ENCODE measurements at places on chromosomes 3 and 15.

DNA sequence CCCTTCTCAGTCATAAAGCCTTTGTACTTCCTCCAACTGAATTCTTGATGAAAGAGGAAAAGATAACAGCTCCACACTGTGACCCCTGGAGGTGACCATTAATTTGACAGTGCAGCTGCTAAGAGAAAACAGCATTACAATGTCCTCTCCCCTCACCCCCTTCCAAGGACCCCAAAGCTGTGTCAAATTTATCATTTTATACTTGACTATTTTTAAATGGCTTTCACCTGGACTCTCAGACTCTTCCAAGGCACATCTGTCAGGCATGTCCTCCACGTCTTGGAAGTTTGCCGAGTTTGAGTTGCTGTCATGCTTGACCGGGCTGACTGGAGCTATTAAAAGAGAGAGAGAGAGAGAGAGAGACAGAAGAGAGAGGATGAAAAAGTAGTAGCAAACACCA is 236.5 kb downstream of the WDR72 start:
- no peak for DNase-seq

DNA sequence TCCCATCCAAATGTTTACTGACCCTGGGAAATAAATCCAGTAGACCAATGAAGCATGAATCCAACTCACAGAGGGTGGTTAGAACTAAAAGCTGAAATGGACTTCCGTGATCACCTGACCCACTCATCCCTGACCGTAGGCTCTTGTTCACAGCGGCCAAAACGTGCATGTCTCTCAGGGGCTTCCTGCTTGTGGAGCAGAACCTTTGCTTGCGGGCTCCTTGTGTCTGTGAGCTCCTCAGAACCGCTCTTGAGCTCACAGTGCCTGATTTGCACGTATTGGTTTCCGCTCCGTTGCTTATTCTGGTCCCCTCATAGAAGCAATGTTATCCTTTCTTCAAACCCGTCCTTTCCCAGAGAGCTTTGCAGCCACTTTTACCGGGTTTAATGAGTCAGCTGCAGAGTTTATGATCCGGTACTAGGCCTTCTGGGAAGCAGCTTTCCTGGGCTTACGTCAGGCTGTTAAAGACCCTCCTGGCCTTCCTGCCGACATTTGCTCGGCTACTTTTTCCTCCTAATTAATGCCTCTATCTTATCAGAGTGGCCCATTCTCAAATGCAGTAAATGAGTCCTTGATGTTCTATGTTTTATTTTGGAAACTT is 35.4 kb downstream of the LIPC start:
- no peak for DNase-seq

DNA sequence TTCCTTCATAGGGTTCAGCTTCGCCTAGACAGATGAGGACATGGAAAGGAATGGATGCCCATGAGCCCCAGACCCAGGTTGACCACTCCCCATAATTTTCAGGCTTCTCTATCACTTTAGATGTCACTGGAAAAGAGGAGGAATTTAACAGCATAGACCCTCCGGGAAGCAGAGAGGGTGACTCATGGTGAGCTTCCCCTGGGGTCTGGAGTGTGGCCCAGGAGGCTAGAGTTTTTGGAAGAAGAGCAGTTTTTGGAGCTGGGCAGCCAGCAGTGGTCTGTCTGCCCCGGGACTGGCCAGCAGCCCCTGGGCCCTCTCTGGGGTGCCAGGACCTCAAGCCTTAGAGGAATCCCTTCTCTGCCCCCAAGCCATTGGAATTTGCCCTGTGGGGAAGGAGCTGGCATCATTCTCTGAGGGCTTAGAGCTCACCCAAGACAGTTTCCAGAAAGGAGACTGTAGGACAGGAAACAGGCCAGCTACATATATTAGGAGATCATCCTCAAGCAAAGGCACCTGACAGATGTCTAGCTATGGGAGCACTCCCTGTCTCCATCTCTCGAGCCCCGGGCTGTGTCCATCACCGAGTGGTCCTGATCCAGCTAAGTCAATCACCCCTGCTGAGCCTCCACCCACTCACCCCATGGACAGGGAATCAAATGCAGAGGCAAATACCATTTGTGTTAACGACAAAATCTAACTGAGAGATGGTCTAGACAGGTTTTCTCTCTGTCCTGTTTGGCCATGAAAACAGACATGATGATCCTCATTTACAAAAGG is 67.3 kb downstream of the MEGF11 start:
- no peak for DNase-seq

- no peak for DNase-seq
These were observed 4.0 kb upstream of the MGA start for GRCh38 chr15:41656188-41656587.

- DNase-seq, result no peak
These were observed 24.5 kb downstream of the SEMA3G start for GRCh38 chr3:52420388-52420787.
